Choroid plexus epithelial cell (primary cell): ENCODE measurements at places on chromosomes 1 and 21.

GRCh38 chr1:184050636-184051035, 894 bp upstream of the TSEN15 start:
- no peak for DNase-seq

GRCh38 chr1:156160743-156161171, 7.4 kb downstream of the SEMA4A start:
- DNase-seq = peak; percentile 80

DNA sequence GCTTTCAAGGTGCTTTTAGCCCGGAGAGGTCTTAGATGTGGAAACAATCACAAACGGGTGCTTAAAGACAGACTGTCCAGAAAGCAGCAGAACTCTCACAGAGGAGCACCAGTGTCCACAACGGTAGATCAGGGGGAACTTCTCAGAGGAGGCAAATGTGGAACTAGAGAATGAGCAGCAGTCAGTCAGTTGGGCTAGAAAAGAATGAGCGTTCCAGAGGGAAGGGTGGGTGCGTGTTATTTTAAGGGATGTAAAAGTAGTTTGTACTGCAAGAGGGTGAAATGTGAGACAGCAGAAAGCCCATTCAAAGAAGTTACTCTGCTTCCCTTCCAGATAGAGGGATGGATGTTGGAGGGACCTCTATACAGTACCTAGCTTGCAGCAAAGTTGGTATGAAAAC, 30.9 kb downstream of the RGS5 start:
- DNase-seq = peak; percentile 42

DNA sequence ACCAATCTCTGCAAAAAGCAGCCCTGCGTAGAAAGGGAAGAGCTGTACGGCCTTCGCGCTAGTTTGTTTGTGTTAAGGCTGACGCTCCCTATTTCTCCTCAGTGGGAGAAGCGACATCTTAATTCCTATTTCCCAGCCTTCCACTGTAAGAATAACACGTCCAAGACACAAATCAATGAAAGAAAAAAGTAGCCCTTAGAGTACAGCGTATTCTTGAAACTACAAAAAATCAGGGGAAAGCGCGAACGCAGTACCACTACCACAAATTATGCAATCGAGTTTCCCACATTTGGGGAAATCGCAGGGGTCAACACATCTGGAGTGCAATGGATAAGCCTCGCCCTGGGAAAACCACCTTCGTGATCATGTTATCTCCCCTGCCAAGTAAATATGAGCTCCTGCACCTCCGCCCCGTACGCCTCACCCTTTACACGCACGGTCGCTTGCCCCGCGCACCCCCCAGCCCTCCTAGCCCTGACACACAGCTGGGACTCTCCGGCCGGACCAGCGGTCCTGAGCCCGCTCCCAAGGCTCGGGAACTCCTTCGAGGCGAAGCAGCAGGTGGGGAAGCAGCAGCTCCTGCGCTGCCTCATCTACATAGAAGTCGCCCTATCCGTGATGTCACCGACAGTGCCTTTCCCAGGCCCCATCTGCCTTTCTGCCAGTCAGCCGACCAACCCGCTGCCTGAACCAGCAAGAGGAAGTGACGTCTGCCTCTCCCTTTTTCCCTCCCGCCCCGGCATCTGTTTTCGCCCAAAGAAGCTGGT, 94.7 kb downstream of the PPIAL4G start:
- peak; percentile 97 for DNase-seq

DNA sequence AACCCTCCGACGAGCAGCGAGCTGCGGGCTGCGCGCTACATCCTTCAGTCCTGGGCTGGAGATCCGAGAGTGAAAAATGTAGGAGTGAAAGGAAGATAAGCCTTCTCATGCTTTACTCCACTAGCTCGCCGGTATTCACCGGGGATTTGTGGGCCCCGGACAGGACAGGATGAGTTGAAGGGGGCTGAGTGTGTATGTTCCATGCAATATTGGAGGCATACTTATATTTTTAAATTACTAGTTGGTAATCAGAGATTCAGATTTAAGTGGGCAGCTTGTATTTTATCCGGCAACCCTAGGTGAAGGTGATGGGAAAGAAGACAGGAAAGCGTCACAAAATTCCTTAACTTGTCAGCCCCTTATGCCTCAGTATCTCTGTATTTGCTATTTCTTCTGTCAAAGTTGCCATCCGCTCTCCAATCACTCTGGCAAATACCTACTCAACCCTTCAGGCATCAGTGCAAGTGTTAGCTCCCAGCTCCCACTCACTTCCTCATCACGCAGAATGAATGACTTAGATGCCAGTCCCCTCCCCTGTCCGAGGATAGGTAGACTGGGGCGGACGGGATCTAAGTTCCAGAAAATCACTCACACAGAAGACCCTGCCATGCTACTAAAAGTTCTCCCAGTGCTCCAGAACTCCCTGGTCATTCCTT, 503 bp upstream of the PIGM start:
- DNase-seq = no peak

DNA sequence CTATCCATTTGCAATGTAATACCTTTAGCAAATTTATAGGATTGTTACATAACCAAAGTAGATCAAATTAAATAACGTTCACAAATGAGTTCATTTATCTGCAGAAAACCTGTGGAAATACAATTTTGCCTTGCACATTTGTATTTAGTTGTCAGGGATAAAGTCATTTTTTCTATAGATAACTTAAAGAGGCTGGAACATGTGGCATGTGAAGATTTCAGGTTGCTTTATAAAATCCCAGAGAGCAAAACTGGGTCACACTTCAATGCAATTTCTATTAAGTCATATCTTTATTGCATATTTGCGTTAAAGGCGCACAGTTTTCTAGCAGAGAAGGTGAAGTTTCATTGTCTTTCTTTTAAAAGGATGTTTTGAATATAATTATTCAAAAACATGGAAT, 342.4 kb downstream of the USP25 start:
- no peak for DNase-seq

DNA sequence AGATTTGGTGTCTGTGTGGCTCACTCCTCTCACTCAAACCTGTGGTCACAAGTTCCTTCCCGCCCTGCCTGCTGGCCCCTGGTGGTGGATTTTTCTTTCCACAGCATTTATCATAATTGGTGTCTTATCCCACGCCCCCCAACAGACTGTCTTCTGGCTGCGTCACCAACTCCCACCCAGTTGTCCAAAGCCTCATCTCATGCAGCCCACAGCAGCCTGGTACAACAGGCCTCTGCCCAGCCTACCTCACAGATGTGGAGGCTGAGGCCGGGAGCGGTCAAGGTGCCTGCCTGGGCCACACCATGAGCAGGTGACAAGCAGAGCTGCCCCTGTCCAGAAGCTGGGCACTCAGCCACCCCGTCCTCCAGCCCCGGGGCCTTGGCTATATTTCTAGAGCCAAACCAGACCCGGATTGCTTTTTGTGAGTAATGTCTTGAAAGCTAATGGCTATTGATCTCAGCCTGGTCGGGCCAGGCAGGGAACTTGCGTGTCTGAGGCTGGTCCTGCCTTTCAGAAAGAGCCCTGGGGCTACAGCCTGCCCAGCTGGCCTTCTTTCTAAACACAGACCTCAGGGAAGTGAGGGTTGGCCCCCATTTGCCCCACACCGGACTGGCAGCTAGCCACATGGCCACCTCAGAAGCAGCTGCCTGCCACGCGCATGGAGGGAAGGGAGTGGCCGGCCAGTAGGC, 2.6 kb downstream of the KCNAB2 start:
- no peak for DNase-seq

- DNase-seq = peak; percentile 78
Measured at GRCh38 chr21:35933466-35933865, 126.9 kb downstream of the SETD4 start.

- DNase-seq = no peak
Measured at GRCh38 chr21:45536301-45537081, 5.7 kb downstream of the SLC19A1 start.

DNA sequence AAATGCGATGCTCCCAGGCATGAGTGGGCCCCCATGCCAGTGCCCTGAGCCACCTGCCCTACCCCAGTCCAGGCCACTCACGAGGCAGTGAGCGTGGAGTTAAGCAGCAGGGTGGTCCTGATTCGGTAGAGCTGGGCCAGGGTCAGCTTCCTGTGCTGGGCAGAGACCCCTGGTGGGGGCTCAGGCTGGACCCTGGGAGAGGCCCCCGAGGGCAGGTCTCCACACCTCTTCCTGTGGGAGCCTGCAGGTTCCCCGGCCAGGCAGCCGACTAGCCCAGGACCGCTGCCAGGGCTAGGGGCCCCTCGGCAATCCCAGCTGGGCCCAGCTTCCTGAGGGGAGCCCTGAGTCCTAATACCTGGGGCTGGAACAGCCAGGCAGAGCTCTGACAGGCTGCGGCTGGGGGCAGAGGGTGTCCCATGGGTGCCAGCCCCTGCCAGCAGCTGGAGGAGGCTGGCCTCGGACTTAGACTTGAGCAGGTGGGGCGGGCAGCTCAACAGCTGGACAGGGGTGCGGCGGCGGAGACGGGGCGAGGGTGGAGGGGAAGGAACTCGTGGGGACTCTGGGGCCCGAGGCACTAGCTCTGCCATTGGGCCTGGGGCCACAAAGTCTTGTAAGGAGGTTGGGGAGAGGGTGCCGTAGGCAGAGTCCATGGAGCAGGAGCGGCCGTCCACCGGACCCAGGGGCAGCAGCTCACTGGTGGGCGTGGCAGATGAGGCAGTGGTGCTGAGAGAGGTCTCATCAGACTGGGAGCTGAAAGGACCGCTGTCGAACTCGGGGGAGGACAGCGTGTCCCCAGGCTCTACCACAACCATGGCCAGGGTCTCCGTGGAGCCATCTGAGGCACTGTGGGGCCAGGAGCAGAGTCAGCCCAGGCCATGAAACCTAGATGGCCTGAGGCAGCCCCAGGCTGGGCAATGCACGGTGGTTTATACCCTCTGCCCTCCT, 2.0 kb upstream of the TNFRSF25 start:
- DNase-seq = no peak
